ENCODE measurements at places on chromosomes 3 and 15.

GRCh38 chr3:25957026-25957425 is 167.1 kb downstream of the OXSM start:
- no peak for DNase-seq

DNA sequence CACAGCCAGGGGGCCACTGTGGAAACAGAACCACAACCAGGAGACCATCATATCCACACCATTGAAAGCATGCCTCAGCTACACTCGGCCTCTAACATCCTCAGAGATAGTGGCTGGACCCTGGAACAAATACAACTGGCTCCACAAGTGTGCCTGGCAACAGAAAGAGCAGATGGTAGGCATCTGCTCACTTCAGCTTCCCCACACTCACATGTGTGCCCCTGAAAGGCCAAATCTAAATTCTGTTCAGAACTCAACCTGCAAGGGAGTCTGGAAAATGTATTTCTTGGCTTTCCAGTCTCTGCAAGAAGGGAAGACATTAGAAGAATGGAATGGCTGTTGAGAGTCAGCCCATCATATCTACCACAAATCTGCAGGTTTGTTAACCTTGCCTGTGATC is 54.7 kb upstream of the CTNNB1 start:
- DNase-seq = no peak

DNA sequence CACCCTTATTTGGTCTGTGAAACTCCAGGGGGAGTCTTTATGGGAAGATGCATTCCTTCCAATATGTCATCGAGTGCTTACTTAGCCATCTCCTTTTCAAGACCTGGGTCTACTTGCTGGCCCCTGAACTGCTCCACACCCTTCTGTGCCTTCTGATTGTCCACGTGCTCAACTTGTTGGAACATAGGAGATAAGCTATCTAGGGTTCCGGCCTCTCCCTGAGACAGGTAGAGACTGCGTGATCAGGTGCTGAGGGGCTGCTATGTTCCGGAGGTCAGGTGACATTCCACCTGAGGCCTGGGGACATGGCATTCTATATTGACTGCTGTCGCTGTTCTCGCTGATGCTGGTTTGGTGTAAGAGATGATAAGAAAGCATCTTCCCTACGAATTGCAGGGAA is 65.6 kb downstream of the ATP1B3 start:
- DNase-seq = no peak

- DNase-seq = no peak
These were observed 70.2 kb downstream of the TIPARP start for GRCh38 chr3:156744631-156745030.

GRCh38 chr3:187084126-187084525 is 55.2 kb downstream of the RPL39L start:
- DNase-seq = no peak

DNA sequence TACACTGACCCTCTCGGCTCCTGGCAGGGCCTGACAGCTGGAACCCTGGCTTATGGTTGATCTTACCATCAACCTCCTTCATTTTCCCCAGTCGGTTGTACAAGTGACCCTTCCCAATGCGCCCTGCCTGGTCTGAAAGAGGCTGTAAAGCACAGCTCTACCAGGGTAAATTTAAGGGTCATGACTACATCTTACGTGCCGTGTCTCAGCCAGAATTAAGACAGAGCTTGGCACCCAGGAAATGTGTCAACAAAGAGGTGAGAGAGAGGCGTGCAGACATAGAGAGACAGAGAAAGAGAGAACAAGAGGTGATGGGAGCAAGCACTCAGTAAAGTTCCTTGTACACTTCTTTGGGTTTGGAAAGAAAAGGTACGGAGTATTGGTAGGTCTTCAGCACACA is 28.8 kb downstream of the HOMER2 start:
- no peak for DNase-seq

GRCh38 chr3:15276028-15276724 is 56.2 kb downstream of the SH3BP5 start:
- DNase-seq = no peak

DNA sequence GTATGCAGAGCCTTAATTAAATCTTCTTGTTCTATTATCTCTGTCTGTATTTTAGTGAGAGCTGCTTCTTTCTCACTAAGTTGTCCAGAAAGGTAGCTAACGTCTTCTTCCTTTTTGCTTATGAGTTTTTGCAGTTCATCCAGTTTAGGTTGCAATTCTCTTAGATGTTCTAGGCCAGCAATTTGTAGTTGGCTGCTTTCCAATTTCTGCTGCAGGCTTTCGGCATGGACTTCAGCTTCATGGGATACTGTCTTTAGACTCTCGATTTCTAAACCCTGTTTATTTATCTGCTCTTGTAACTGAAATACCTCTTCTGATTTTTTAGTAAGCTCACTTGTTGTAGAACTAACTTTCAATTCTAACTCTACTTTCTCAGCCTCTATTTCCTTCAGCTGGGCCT is 35.5 kb upstream of the HCLS1 start:
- DNase-seq = no peak

- no peak for DNase-seq
These were observed 73.8 kb downstream of the FLNB start for GRCh38 chr3:58082047-58082446.

GRCh38 chr3:149486726-149487125 is 12.2 kb downstream of the TM4SF4 start:
- no peak for DNase-seq

DNA sequence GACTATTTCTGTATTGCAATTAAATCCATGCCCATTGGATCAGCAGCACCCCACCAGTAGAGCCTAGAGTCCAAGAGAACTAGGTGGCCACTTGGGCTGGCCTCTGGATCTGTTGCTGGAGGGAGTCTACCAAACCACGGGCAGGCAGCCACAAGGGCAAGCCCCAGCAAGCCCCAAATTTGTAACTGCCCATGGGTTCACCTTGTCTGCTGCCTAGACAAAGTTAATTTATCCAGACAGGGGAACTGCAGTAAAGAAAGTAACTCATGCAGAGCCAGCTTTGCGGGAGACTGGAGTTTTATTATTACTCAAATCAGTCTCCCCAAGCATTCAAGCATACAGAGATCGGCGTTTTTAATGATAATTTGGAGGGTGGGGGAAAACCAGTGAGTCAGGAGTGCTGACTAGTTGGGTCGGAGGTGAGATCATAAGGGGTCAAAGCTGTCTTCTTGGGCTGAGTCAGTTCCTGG is 74.0 kb upstream of the TERB2 start:
- DNase-seq = peak; percentile 68

DNA sequence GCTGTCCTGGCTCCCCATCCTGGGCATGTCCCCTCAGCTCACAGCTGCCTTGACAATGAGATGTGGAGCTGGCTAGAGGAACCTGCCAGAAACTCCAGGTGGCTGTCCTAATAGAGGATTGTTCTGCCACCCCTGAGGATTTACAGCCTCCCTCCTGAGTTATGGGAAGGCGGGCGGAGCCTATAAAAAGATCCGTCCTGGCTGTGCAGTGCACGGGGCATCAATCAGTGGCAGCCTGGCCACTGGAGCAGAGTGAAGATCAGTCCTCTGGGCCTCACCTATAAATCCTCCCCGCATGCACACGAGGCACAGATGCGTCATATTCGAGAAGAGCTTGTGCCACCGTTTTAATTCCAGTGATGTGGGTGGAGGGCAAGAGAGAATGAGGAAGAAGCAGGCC is 90.0 kb downstream of the MEGF11 start:
- no peak for DNase-seq

DNA sequence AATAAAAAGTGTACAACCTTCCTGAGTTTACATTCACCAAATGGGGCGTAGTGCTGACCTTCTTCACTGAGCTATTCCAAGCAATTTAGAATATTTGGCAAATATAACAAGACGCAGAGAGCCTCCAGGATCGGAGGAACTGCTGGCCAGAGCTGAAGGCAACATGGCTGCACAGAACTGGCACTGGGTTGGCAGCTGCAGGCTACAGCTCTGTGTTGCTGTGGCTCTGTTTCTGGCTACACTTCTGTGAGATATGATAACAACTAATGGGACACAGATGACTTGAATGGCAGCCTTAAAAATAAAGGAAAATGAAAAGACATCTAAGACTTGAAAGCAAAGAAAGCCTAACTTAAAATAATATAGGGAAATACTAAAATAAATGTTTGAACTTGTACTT is 10.8 kb upstream of the SLC6A20 start:
- DNase-seq = no peak

- peak; percentile 10 for DNase-seq
These were observed 114.6 kb downstream of the CYP19A1 start for GRCh38 chr15:51223771-51224229.

DNA sequence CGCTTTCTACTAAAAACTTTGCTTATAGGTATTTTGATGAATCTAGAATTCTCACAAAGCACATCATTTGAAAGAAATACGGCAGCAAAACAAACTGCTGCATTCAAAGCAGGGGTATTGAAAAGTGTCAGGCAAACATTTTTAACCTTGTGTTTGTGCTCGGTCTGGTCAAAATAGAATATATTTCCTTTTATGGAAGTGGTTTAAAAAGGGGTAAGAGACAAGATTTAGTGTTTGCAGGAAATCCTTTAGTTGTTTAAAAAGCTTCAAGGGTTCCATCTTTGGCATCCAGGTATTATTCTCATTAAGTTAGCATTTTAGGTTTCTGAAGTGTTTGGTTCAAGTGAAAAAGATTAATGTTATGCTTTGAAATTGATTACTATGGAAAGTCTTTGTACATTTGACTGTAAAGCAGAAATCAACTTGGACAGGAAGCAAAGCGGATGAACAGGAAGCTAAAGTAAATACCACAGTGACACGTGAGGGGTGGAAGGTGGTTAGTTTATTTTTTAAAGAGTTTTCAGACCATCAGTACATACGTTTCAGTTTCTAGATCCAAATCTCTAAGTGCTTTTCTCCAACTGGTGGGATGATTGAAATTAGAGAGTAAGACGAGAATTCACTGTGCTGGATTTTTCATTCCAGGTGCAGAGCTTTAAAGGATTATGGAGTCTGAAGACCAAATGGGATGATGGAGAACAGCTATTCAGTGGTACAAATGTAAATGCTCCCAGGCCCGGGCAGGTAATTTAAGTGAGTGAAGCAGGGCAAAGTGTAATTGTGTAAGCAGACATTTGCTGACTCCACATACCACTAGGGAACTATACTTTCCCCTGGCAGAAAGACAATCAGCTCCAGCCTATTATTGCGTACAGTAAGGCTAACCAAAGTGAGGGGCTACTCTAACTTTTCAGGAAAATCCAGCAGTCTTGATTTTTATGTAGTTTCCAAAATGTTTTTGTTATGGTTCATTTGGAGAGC is 341.8 kb upstream of the TBL1XR1 start:
- DNase-seq = no peak

DNA sequence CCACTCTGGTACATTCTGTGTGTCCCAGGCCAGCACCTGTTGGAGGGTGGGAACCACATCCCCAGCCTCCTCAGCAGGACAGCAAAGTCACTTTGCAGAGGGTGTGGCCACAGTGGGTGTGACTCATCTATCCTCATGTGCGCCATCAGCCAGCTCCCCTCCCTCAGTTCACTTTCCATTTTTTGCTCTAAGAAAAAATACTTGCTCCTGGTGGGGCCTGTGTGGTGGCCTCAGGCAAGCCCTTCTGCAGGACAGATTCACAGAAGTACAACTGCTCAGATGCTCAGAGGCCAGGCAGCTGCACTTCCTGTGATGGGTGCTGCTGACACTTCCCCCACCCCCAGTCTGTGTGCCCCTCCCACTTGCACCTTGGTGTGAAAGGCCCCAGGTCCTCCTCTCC is 78.3 kb upstream of the ALDH1L1 start:
- peak; percentile 20 for DNase-seq

DNA sequence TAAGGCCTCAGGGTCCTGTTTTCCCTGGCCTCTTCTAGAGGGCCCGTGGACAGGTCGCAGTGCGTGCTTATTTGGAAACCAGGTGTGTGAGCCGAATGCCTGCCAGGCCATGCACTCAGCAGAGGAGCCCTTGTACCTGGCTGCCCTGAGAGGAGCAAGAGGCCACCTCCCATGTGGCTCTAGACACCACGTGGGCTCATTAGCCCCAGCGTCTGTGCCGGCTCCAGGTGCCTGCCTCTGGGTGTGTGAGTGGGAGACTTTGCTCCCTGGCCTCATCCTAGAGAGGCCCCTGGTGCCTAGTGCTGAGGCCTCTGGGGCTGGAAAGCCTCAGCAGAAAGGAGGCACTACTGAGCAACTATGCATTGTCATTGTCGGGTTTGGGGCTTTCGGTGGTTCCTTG is 50.4 kb downstream of the KLF13 start:
- DNase-seq = no peak

- DNase-seq = no peak
These were observed 24.1 kb downstream of the ZNF80 start for GRCh38 chr3:114213292-114213626.

Data from epithelial cell of esophagus (primary cell).